CD4-positive, alpha-beta T cell treated with Interleukin-1 beta for 1 hour (primary cell): ENCODE measurements at places on chromosomes 4 and X.

GRCh38 chr4:155846929-155847328 is 19.1 kb downstream of the ASIC5 start:
- DNase-seq: no peak

DNA sequence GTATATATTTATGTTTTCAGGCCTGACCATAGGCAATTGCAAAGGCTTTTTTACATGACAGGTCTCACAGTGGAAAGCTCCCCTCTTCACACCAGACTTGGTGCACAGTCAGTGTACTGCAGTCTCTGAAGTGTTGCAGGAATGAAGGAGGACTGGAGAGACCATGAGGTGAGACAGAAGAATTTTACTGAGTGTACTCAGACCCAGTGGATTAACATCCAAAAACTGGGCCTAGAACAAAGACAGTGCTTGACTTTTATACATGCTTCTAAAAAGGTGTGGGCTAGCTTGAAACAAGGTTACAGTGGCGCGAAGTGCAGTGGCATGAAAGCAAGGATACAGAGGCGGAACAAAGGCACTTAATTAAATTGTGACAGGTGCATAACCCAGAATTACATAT is 822.9 kb downstream of the RAPGEF2 start:
- no peak for DNase-seq

DNA sequence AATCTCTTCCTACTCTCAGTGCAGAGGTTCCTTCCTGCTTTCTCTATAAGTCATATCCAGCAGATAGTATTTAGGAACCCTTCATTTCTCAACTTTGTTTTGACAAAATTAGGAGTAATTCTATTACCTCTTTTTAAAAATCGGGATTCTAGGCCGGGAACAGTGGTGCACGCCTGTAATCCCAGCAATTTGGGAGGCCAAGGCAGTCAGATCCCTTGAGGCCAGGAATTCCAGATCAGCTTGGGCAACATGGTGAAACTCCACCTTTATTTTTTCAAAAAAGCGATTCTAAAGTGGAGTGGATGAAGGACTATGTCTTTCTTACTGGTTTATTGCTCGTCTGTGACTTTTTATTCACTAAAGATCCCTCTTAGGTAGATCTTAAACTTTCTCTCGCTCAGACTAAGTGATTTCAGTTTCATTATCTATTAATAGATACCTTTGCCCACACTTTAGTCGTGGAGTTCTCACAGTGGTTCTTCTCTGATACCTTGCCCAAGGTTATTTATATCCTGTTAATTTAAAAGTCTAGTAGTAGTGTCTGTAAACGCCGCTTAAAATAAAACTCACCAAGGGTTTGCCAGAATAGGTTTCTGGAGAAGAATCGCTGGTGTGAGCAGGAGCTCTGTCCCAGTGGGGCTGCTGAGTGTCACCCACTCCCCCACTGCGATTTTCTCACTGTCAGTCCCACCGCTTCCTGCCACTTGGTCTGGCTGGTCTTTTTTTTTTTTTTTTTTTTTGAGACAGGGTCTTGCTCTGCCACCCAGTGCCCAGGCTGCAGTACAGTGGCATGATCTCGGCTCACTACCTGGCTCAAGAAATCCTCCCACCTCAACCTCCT is 27.0 kb upstream of the TMEM131L start:
- DNase-seq: peak; percentile 58

DNA sequence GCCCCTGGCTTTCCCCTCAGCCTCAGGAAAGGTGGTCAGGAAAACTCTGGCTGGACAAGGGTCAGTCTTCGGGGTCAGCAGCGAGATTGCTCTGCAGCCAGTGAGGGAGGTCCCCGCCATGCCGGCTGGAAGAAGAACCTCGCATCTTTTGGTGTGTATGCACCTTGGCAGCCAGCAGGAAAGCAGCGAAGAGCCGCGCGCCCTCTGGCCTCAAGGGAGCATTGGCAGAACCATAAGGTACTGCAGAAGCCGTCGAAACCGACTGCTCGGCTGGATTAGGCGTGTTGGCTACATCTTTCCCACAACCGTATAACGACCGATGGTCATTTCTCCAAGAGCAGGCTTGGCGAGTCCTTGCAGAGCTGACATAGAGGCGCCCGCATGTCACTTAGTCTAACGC is 48.3 kb downstream of the GPR143 start:
- DNase-seq: no peak

GRCh38 chrX:46561824-46562657 is 11.5 kb upstream of the CHST7 start:
- DNase-seq: peak; percentile 11

- no peak for DNase-seq
Observed at GRCh38 chrX:114344756-114345349, 239.0 kb upstream of the HTR2C start.

GRCh38 chrX:120736989-120737388 is 107.1 kb upstream of the C1GALT1C1 start:
- no peak for DNase-seq

GRCh38 chr4:139266208-139266582 is 13.8 kb downstream of the MGARP start:
- DNase-seq: no peak

- DNase-seq: no peak
Observed at GRCh38 chrX:41258871-41259270, 75.1 kb upstream of the DDX3X start.

- no peak for DNase-seq
Observed at GRCh38 chr4:156476359-156476758, 495.2 kb downstream of the PDGFC start.

DNA sequence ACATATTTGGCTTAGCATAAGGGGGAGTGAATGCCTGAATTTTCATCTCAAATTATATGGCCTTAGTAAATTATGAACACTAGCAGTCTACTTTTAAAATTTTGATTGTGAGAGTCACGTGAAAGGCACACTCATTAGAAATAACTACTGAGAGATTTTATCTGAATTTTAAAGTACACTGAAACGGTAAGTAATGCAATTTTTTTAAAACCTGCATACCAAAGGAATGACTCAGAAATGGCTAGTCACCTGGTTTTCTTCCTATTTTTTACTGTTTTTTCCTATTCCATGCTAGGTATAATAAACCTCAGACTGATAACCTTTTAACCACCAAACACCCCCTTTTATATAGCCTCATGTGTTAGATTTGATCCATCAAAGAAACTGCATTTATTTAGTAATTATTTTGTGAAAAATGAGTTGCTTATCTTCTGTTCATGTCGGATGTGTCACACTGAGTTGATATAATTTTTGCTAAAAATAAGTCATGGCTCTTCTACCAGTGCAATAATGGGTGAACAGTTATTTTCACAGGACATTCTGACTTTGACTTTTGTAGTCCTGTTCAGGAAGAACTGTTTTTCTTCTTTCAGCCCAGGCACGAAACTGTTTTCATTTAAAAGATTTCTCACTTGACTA is 40.4 kb downstream of the CPEB2 start:
- no peak for DNase-seq

- no peak for DNase-seq
Observed at GRCh38 chr4:8053688-8054449, 104.7 kb downstream of the ABLIM2 start.

DNA sequence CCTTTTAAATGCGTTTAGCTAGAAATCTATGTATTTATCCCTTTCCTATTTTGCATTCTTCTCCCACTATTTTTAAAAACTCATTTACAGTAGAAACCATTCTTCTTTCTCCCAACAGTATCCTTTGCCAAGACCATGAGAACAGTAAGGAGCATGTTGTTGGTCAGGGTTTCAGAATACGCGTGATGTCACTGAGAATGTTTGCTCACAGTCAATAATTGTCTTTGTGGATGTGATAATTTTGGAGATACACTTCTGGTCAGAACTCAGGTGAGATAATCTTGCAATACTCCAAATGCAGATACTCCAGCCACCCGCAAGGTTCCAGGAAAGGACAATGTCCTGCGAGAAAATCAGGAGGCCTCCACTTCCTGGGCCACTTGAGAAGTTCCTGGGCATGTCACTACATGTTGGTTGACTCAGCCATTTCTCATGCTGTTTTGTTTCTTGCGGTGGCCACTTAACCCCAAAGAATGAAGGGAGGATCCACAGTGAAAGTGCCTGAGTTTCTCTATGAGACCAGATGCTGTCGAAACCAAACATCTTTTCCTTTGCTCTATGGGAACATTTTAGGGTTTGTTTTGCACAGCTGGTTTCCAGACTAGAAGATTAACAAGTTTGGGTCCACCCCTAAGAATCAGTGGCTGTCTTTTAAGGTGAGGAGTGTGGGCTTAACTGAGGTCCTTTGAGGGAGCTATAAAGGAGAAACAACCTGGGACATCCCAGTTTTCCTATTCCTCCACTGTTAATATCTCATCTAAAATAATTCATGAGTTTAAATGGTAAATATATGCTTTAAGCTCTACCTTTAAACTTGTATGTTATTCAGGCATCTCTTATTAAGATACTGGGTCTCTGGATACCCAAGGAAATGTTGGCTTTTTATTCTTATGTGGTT is 116.0 kb downstream of the SOWAHB start:
- no peak for DNase-seq

DNA sequence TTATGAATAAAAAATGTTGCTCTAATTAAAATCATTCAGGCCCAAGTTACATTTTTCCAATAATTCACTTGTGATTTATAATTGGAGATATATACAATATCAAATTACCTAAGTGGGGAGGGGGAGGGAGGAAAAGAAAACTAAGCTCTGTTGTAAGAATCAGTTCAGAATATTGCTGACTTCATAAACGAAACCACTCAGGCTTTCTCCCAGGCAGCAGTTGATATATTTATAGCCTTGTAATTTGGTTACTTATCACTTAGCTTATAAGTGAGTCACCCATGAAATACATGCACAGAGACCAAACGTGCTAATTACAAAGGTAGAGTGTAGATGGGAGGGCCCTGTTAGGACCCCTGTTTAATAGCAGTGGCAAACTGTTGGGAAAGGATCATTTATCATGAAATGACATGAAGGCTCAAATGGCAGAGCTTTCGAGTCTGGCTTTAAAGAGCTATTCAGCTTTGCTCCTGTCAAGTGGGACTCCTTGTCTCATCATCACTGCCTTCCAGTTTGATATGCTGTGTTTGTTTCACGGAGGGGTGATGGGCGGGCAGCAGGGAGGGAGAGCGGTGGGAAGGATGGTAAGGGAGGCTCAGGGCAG is 105.6 kb upstream of the PGRMC2 start:
- no peak for DNase-seq

- DNase-seq: no peak
Observed at GRCh38 chr4:187236209-187236890, 512.7 kb upstream of the FAT1 start.

GRCh38 chr4:139963708-139964107 is 190.3 kb downstream of the MAML3 start:
- no peak for DNase-seq

- DNase-seq: peak; percentile 24
Observed at GRCh38 chr4:36348403-36348938, 67.1 kb downstream of the DTHD1 start.

GRCh38 chrX:115690511-115691216 is 129.7 kb downstream of the PLS3 start:
- DNase-seq: peak; percentile 20

GRCh38 chr4:143667461-143667860 is 33.0 kb downstream of the FREM3 start:
- no peak for DNase-seq

- no peak for DNase-seq
Observed at GRCh38 chrX:51876441-51876840, 17.0 kb upstream of the MAGED1 start.

GRCh38 chr4:145388043-145388442 is 93.6 kb upstream of the SMAD1 start:
- DNase-seq: no peak

DNA sequence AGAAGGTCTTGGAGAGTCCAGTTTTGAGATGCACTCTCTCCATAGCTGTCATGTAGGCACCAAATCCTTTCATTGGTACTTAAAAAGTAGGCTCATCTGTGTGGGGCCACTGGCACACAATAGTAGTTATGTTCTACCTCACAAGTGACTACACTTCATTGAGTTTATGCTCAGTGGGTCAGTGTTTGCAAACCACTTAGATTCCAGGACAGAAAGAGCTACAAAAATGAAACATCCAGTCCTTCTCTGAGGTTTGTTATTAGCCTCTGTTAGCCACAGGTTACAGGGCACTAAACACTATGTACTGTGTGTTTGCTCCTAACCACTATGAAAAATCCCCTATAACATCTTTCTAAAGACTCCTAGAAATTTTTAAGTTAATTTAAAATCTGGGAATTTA is 13.8 kb downstream of the RAB28 start:
- no peak for DNase-seq

GRCh38 chr4:148961526-148961925 is 519.3 kb upstream of the NR3C2 start:
- DNase-seq: no peak

- peak; percentile 52 for DNase-seq
Observed at GRCh38 chr4:40840985-40841571, 91.3 kb downstream of the NSUN7 start.

DNA sequence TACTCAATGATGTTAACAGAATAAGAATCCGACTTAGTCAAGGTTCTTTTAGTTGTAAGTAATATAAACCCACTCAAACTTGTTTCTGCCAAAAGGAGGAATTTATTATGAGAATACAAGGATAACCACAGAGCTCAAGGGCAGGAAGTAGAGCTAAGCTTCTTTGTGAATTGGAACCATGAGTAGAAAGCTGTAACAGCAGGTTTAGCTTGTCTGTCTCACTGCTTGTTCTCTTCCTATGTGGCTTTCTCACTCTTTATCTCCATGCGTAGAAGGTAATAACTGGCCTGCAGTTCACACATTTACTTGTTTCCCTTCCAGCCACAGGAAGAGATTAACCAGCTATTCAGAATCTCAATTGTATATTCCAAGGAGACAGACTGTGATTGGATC is 378.3 kb downstream of the PPP1R2C start:
- no peak for DNase-seq

DNA sequence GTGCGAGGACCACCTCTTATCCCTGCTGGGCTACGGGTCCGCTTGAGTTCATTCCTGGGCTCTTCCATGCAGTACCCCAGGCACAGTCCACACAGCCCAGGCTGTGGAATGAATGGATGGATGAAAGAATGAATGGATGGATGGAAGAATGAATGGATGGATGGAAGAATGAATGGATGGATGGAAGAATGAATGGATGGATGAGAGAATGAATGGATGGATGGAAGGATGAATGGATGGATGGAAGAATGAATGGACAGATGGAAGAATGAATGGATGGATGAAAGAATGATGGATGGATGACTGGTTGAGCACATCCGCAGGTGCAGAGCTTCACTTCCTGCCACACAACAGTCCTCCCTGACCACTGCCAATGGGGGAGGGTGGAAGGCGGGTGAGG is 28.2 kb downstream of the ACOX3 start:
- no peak for DNase-seq

GRCh38 chrX:33339219-33339618 is 127.9 kb upstream of the DMD start:
- no peak for DNase-seq

GRCh38 chr4:26369581-26369980 is 48.8 kb downstream of the RBPJ start:
- DNase-seq: no peak

GRCh38 chrX:70292788-70293187 is 2.9 kb downstream of the KIF4A start:
- no peak for DNase-seq

GRCh38 chr4:100566396-100566795 is 48.6 kb upstream of the EMCN start:
- no peak for DNase-seq
